ENCODE measurements at places on chromosomes 13 and 19.

- DNase-seq: no peak
Measured at GRCh38 chr13:30292325-30292724, 15.0 kb downstream of the KATNAL1 start.

GRCh38 chr19:30670011-30670329, 297.8 kb downstream of the ZNF536 start:
- DNase-seq: no peak

GRCh38 chr19:15422296-15423075, 3.7 kb upstream of the AKAP8L start:
- DNase-seq: no peak

- no peak for DNase-seq
Measured at GRCh38 chr13:72181661-72182060, 314.7 kb upstream of the DACH1 start.

GRCh38 chr19:41530761-41531301, 45.1 kb upstream of the CEACAM21 start:
- DNase-seq: no peak

All from GM12892 (cell line).